ENCODE measurements at places on chromosomes 12 and 14. TPM values are rescaled to one million over a fixed set of nuclear protein-coding genes. Genes with fewer than 3 reads are reported as not detected.

CISTR gene
- total RNA-seq, result not detected

LUM gene
- 0.28 TPM for total RNA-seq

RASSF9 gene
- total RNA-seq, result 1.0 TPM

KLRD1 gene
- total RNA-seq, result not detected

LRRC43 gene
- not detected for total RNA-seq

ADAMTS20 gene
- total RNA-seq, result not detected

All from A549 treated with Mapracorat at 1 μM for 4 hours (cell line).